ENCODE measurements at places on chromosomes 16 and 17. TPM values are rescaled to one million over a fixed set of nuclear protein-coding genes. Genes with fewer than 3 reads are reported as not detected.

The BCL6B gene
- total RNA-seq: not detected

The PLA2G10 gene
- total RNA-seq: not detected

The HOXB6 gene
- not detected for total RNA-seq

The TRIM72 gene
- under 0.01 TPM for total RNA-seq

The KCNH4 gene
- not detected for total RNA-seq

The PRM1 gene
- not detected for total RNA-seq

The ORC6 gene
- total RNA-seq: 1.7 TPM

The GCGR gene
- not detected for total RNA-seq

The JUP gene
- total RNA-seq: 227 TPM

The IRX6 gene
- total RNA-seq: not detected

The CALB2 gene
- 2.2 TPM for total RNA-seq
